ENCODE measurements at places on chromosomes 12 and 14.

DNA sequence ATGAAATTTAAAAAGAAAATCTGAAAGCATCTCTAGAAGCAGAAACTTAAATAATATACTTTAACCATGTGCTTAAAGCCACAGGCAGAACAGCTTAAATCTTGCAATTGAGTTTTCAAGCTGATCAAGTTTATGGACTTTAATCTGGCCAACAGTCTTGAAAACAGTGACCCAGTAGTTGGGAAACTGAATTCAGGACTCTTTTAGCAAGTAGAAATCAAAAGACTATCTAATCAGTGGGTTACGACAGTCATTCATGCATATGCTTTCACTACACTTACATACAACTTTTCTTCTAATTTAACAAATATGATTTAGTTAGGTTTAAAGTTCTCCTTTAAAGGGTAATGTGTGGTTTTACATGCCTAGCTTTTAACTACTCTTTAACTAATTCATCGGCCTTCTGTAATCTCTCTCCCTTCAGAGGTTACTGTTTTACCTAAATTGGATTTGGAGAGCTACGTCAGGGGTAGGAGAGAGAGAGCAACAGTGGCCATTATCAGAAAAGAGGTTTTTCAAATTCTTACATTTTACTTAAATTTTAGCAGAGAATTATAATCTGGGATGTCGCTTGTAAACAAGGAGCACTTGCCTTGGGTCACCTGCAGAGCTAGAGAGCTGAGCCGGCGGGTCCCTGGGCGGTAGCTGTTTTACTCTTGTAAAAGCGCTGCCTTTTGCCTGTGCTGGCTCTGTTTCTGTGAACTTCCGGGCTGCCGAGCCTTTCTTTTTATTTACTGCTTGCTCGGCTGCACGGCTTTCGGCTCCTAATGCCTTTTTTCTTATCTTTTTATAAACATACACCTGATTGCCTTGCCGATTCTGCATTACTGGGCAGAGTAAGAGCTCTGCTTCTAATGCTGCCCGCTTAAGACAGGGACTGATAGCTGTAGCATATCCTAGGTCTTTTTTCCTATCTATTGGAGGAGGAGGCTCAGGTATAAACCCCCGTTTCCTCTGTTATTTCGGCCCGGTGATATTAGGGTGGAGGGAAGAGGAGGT lies 17.4 kb upstream of the LYZ start:
- no peak for DNase-seq

DNA sequence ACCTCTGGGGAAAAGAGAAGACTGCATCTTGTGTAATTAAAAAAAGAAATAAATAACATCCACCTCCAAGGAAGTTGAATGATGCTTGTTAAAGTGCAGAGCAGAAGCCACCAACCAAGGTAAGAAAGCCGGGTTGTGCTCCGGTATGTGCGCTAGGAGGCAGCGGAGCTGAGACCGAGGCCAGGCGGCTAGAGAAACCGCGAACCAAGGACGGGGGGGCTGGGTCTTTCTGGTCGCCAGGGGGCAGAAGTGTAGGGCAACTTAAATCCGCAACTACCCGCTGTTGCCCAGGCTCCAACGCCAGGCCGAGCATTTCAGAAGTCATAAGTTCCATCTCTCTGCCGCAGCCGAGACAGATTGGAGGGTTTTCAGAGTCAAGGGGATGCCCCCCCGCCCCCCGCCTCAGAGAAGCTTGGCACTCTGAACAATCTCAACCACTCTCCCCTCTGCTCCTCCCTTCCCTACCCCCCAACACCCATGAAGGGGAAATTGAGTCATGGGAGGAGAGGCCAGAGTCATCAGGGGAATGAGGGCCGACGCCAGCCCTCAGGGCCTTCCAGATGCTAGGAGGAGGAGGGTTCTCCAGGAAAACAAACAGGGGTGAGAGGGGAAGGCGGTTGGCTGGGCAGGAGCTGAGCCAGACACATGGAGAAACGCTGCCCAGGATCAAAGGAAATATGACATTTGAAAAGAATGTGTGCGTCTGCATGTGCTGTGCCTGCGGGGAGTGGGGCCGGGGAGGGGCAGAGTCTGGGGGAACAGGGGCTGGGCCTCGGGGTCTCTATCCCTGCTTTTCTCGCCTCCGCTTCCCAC lies 2.2 kb upstream of the NFATC4 start:
- DNase-seq = peak; percentile 91

DNA sequence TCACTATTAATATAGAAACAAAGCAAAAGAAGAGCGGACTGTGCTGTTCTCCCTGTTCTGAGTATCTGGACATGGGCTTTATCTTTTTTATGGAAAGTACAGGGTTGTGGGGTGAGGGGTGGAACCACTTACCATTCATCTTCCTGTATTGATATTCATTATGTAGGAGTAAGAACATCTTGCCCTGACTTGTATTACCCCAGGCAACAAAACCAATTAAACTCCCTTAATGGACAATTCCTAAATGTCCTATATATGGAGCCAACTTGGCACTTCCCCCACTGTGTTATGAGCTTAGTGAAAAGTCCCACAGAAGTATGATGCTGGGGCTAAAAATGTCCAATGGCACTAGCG lies 139.9 kb upstream of the KRR1 start:
- DNase-seq = no peak

DNA sequence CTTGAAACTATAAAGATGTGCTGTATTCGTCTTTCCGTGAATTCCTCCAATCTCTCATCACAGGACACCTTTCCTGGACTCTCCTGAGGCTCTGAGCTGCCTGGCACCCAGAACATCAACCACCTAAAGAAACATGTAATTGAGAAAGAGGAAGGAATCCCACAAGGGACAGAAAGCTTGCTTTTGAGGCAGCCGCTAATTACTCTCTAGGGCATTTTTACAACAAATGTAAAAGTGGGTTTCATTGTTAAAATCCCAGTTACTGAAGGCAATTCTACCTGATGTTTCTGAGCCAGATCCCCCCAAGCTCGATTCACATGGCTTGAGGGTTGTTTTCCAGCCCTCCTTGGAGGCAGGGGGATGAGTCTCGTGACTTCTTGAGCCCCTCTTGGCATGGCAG lies 238.5 kb upstream of the LHX5 start:
- no peak for DNase-seq

DNA sequence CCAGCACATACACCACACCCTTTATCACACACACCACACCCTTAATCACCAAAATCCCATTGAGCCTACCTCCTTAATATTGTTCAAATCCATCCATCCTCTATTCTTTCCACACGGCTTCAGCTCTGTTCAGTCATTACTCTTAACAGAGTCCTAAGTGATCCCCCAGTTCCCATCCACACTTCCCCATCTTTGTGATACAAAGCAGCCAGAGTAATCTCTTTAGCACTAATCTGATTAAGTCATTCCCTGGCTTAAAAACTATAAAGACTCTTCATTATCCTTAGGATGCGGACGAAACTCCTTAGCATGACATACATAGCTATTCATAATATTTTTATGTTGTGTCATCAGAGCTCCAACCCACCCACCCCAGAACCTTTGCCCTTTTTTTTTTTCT lies 14.7 kb upstream of the MFAP5 start:
- no peak for DNase-seq

DNA sequence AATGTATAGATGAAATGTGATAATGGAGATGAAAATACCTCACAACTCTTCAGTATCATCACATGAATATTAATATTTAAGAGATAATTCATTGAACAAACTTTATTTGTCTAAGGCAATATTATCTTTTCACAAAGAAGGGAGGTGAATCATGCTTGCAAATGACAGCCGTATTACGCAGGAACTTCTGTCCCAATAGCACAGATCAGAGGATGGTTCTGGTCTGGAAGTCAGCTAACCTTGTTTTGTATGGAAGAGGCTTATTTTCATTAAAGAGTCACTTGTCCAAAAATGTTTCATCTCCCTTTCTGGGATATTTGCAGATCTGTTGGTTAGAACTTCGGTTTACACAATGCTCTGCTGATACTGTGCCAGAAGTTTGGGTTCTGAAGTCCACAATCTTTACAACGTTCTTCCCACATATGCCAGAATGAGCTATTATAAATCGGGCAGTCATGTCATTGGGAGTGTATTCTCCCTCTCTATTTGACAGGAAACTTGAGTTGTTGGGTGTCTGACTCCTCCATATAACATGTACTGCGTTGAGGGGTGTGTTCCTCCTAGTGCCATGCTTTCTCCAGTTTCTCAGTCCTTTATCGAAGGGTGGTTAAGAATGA lies 29.8 kb downstream of the YY1 start:
- no peak for DNase-seq

GRCh38 chr12:6352193-6353173 lies 10.6 kb upstream of the TNFRSF1A start:
- no peak for DNase-seq

DNA sequence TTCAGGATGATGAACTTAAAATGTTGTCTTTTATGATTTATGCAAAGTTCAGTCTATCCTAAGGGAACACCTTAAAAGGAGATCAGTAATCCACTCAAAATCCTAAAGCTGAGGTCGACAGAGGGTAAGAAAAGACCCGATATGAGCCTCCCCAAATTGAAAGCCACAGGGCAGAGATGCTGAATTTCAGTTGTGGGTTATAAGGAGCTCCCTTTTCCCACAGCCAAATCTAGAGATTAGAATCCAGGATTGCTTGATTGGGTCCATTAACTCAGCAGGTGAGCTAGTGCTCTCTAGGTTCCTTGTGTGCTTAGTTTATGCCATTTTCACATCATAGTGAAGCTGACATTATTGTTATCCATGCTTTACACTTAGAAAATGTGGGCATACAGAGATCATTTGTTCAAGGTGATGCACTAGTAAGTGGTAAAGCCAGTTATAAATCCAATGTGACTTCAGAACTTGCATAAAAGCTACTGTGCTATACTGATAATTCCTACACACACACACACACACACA lies 417.5 kb downstream of the TMEM117 start:
- no peak for DNase-seq

- DNase-seq = peak; percentile 54
Measured at GRCh38 chr12:19869413-19869812, 430.1 kb downstream of the AEBP2 start.

GRCh38 chr12:15629108-15629507 lies 160.1 kb downstream of the EPS8 start:
- DNase-seq = peak; percentile 94

GRCh38 chr12:89363582-89363981 lies 11.3 kb upstream of the DUSP6 start:
- DNase-seq = no peak

DNA sequence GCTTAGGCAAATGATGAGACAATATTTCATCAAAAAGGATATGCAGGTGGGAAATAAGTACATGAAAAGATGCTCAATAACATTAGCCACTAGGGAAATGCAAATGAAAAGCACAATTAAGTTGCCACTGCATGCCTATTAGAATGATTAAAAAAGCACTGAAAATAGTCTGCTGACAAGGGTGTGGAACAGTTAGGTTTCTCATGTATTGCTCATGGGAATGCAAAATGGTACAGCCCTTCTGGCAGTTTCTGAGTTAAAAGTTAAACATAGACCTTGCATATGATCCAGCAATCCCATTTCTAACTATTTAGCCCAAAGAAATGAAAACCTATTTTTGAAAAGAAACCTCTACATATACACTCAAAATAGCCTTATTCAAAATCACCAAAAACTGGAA lies 393.0 kb downstream of the BMP4 start:
- DNase-seq = no peak

DNA sequence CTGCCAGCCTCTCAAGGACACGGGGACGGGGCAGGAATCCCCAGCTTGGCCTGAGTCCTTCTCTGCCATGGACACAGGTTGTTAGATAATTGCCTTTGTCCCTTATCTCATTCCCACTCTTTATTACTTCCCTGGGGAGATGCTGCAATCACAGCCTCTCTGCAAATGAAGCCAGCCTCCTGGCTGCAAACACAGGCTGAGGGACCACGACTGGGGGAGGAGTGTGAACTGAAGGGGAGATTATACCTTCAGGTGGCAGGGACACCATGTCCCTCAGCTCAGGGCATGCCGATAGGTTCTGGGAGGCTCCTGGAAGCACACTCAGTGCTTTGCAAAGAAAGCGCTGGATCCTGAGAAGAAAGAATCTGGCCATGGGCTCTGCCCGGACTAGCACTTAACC lies 16.1 kb upstream of the CHGA start:
- DNase-seq = no peak

DNA sequence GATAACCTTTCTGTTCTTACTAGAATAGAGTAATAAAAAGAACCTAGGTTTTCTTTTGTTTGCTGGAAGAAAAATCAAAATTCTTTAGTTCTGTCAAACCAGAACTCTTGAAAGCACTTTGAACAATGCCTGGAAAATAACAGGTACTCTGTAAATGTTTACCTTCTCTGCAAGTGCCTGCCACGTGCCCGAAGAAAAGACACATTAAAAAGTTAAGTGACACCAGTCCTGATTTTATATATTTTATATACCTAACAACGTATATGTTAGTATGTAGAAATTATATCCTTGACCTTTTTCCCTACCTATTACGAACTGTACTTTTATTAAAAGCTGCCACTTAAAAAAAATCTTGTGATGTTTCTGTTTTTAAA lies 976 bp downstream of the THAP2 start:
- DNase-seq = no peak

DNA sequence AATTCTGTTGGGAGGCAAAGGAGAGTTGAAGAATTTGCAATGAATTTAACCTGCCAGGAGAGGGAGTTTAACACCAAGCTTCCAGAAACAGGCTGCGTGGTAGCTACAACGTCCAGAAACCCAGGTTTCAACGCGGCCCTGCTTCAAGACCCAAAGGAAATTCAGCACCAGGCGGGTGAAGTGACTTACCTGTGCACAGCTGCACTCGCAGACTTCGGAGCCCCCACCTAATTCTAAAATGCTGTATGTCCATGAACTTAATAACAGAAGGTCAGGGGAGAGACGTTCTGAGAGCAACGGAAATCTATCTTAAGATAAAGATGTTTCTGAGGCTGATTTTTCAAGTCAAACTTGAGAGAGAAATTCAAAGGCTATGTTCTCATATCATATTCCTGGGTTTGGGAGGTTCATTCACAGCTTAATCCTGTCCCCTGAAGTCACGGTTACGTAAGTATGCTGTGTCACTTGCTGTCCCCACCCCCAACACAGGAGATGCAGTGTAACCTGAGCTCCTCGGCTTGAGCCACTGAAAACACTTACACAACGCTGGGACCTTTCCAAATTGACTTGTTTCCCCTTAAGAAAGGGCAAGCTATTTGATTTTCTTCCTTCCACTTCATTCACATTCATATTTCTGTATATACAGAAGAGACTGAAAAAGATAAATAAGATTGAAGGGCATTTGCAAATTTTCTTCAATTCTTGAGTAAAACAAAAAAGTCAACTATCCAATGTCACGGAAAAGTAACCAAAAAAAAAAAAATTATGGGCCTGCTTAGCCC lies 22.7 kb downstream of the CLIP1 start:
- DNase-seq = peak; percentile 90

DNA sequence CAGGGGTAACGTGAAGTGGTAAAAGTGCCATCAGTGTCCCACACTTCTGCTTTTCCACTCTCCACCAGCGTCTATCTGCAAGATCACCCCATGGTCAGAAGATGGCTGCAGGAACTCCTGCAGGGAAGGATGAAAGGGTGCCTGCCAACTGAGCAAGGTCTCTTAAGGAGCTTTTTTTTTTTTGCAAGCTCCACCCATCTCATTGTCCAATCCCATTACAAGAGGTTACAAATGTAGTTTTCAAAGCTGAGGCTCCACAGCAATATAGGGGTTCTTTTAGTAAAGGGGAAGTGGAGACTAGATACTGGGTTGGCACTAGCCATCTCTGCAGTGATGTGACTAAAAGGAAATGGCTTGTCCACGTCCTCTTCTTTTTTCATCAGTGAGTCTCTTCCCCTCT lies 5.9 kb upstream of the BHLHE41 start:
- DNase-seq = no peak
